ENCODE measurements at places on chromosomes 1 and 21.

DNA sequence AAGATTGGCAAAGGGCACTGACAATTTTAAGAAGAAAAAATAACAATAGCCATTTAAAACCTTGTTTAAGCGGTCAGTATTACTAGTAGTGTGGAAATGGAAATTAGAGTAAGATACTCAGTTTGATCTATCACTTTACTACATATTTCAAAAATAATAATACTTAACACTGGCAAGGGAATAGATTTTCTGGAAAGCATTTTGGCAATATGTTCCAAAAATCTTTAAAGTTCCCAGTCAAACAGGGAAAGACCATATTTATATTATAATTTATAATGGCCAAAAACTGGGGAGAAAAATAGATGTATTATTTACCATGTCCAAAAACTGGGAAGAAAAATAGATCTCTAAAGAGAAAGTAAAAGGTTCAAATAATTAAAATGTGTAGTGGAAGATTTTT is 28.6 kb upstream of the C1orf21 start:
- H3K27ac ChIP-seq: no peak overlapping the region
- H3K4me3 ChIP-seq: no peak overlapping the region
- H3K4me1 ChIP-seq: no peaks in the 10 kb centered on the region

- no peak overlapping the region for H3K4me3 ChIP-seq
- DNase-seq: no peak
- H3K27ac ChIP-seq: no peak overlapping the region
- H3K4me1 ChIP-seq: no peaks in the 10 kb centered on the region
- H3K27me3 ChIP-seq: no peaks in the 10 kb centered on the region
Observed at GRCh38 chr21:32658524-32658923, 46.3 kb upstream of the CFAP298 start.

- H3K4me1 ChIP-seq: no peaks in the 10 kb centered on the region
- no peak overlapping the region for H3K4me3 ChIP-seq
- no peak for DNase-seq
- H3K27ac ChIP-seq: no peak overlapping the region
- peaks cover 4% of the 10 kb centered on the region for H3K27me3 ChIP-seq
Observed at GRCh38 chr1:87421809-87422208, 93.1 kb downstream of the LMO4 start.

DNA sequence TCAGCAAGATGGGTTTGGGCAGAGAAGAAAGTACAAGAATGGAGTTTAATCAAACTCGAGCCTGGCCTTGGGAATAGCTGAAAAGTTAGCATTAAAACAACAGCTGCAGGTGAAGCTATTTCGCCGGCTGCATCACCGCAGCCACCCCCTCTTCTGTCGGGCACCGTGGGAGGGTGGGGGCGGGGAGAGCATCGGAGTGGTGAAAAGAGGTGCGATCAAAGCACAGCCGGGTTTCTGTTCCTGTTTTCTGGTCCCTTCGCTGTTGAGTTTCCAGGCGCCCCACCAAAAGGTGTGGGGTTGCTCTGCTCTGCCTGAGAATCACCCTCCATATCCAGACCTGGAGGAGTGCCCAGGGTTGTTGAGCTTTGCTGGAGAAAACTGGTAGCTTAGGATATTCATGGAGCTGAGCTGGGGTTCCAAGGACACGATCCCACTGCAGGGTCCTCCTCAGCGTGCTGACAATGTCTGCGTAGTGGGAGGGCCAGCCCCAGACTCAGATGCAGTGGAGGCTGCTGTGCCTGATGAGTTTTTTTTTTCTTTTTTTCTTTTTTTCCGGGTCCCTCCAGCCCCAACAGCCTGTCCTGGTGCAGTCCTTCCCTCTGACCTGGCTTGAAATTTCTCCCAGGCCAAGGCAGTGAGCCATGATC is 127.5 kb upstream of the C1orf174 start:
- no peaks in the 10 kb centered on the region for H3K36me3 ChIP-seq
- no peak overlapping the region for H3K27ac ChIP-seq
- no peak for DNase-seq
- no peaks in the 10 kb centered on the region for H3K4me1 ChIP-seq
- peaks cover 4% of the 10 kb centered on the region for H3K27me3 ChIP-seq
- H3K4me3 ChIP-seq: no peak overlapping the region

- no peak overlapping the region for H3K27ac ChIP-seq
- DNase-seq: no peak
- no peaks in the 10 kb centered on the region for H3K4me1 ChIP-seq
- no peak overlapping the region for H3K4me3 ChIP-seq
- no peaks in the 10 kb centered on the region for H3K36me3 ChIP-seq
Observed at GRCh38 chr1:12547586-12548225, 70.3 kb downstream of the DHRS3 start.

- H3K4me3 ChIP-seq: no peak overlapping the region
- H3K27me3 ChIP-seq: no peaks in the 10 kb centered on the region
- H3K36me3 ChIP-seq: no peaks in the 10 kb centered on the region
- no peak for DNase-seq
- peaks cover 13% of the 10 kb centered on the region for H3K4me1 ChIP-seq
Observed at GRCh38 chr1:174769961-174770549, 229.7 kb upstream of the CACYBP start.

GRCh38 chr1:8222789-8223188 is 95.1 kb upstream of the SLC45A1 start:
- peaks cover 5% of the 10 kb centered on the region for H3K4me1 ChIP-seq
- H3K36me3 ChIP-seq: no peaks in the 10 kb centered on the region
- peaks cover 21% of the 10 kb centered on the region for H3K27me3 ChIP-seq
- DNase-seq: no peak
- no peak overlapping the region for H3K27ac ChIP-seq

GRCh38 chr1:116416854-116417513 is 43.9 kb downstream of the ATP1A1 start:
- H3K27ac ChIP-seq: peak overlapping the region; percentile 80
- peaks cover 65% of the 10 kb centered on the region for H3K4me1 ChIP-seq
- H3K27me3 ChIP-seq: peaks cover 6% of the 10 kb centered on the region

DNA sequence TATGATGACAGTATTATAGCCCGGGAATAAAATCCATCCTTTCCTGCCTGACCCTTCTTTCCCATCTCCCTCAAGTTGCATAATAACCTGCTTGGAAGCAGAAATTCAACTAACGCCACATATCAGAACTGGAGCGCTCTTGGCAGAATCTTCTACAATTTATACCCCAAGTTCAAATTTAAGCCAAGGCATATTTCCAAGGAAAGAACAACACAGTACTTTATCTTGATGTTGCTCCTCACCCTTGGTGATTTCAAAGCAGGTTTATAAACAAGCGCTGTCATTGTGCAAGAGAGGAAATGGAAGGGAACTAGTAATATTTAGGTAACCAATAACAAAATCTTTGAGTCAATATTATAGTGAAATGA is 38.0 kb upstream of the PTGFRN start:
- no peak overlapping the region for H3K27ac ChIP-seq
- H3K4me1 ChIP-seq: peaks cover 19% of the 10 kb centered on the region
- H3K4me3 ChIP-seq: no peak overlapping the region
- no peaks in the 10 kb centered on the region for H3K36me3 ChIP-seq
- H3K27me3 ChIP-seq: no peaks in the 10 kb centered on the region

- no peaks in the 10 kb centered on the region for H3K27me3 ChIP-seq
- H3K27ac ChIP-seq: no peak overlapping the region
- no peaks in the 10 kb centered on the region for H3K36me3 ChIP-seq
Observed at GRCh38 chr1:118294875-118295642, 110.0 kb upstream of the SPAG17 start.

DNA sequence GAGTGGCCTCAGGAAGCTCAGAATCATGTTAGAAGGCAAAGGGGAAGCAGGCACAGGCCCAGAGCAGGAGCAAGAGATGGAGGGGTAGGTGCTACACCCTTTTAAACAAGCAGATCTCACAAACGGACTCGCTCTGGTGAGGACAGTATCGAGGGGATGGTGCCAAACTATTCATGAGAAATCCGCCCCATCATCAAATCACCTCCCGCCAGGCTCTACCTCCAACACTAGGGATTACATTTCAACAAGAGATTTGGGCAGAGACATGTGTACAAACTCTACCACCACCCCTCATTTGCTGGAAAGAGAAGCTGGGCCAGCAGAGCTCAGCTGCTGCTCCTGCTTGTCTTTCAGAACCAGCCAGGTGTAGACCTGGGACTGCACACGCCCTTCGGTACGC is 32.9 kb downstream of the MIS18A start:
- peaks cover 7% of the 10 kb centered on the region for H3K4me1 ChIP-seq
- peaks cover 9% of the 10 kb centered on the region for H3K27me3 ChIP-seq
- no peaks in the 10 kb centered on the region for H3K36me3 ChIP-seq
- no peak overlapping the region for H3K27ac ChIP-seq
- no peak for DNase-seq
- H3K4me3 ChIP-seq: no peak overlapping the region

- peaks cover 8% of the 10 kb centered on the region for H3K27me3 ChIP-seq
- H3K4me3 ChIP-seq: peak overlapping the region; percentile 90
- H3K27ac ChIP-seq: peak overlapping the region; percentile 71
- no peak for DNase-seq
Observed at GRCh38 chr21:39347537-39347936, 1.4 kb downstream of the HMGN1 start.

DNA sequence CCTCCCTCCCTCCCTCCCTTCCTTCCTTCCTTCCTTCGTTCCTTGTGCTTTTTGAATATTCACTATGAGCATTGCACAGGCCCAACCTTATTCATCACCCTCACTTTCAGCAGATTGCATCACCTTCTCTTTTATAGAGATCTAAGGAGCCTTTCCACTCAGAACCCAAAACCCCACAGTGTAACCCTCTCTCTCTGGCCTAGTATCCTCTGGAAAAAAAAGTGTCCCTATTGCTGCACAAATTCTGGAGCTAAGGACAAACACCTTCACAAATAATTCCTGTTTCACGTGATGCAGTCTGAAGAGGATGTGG is 25.6 kb downstream of the OR10J5 start:
- peaks cover 2% of the 10 kb centered on the region for H3K27me3 ChIP-seq
- no peaks in the 10 kb centered on the region for H3K36me3 ChIP-seq
- no peak overlapping the region for H3K4me3 ChIP-seq
- no peaks in the 10 kb centered on the region for H3K4me1 ChIP-seq
- DNase-seq: no peak

DNA sequence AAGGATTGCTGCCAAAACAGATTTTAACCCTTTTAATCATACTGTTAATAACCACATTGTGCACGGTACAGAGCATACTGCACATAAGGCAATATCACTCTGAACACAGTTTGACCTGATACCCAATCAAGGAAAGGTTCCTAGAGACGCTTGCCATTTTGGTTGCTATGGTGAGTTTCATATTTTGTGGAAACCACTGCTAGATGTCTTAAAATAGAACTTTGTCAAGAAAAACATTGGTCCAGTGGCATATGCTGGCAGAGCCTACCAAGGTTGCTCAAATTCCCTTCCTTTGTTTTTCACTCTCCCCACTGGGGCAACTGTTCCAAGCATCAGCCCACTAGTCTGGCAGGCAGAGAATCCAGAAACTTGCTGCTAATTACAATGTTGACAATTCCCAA is 114.8 kb upstream of the DPYD start:
- peaks cover 13% of the 10 kb centered on the region for H3K27me3 ChIP-seq
- no peak overlapping the region for H3K4me3 ChIP-seq
- H3K4me1 ChIP-seq: peaks cover 1% of the 10 kb centered on the region
- no peak for DNase-seq
- no peaks in the 10 kb centered on the region for H3K36me3 ChIP-seq
- H3K27ac ChIP-seq: no peak overlapping the region

DNA sequence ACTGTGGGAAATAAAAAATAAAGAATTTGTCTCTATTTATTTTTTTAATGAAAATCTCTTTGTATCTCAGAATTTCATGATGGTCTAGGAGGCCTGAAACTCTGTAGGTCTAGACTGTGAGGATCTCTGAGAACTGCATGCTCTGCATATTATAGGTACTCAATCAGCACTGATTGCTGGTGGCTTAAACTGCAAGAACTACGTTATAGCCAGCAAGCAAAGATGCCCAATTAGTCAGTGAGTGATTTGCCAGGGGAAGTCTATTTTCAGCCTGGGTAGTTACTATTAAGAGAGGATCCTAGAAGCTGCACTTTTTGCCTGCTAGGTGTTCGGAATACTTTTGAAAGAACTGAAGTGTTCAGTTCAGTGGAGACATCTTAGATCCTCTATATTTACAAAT is 87.4 kb downstream of the GPR52 start:
- H3K4me3 ChIP-seq: no peak overlapping the region
- no peaks in the 10 kb centered on the region for H3K4me1 ChIP-seq
- H3K36me3 ChIP-seq: peaks cover 14% of the 10 kb centered on the region
- H3K27ac ChIP-seq: no peak overlapping the region
- DNase-seq: no peak
